ENCODE measurements at places on chromosomes 5 and 9. TPM values are rescaled to one million over a fixed set of nuclear protein-coding genes. Genes with fewer than 3 reads are reported as not detected.
A peak's percentile ranks its signal among the peaks of the same experiment; 100 is the strongest.

The LRRC26 gene
- total RNA-seq = 18.7 TPM

The NADK2 gene
- total RNA-seq = 24.8 TPM

- DNase-seq = no peak
Observed at GRCh38 chr5:72281764-72282499, 38.1 kb downstream of the MRPS27 start.

DNA sequence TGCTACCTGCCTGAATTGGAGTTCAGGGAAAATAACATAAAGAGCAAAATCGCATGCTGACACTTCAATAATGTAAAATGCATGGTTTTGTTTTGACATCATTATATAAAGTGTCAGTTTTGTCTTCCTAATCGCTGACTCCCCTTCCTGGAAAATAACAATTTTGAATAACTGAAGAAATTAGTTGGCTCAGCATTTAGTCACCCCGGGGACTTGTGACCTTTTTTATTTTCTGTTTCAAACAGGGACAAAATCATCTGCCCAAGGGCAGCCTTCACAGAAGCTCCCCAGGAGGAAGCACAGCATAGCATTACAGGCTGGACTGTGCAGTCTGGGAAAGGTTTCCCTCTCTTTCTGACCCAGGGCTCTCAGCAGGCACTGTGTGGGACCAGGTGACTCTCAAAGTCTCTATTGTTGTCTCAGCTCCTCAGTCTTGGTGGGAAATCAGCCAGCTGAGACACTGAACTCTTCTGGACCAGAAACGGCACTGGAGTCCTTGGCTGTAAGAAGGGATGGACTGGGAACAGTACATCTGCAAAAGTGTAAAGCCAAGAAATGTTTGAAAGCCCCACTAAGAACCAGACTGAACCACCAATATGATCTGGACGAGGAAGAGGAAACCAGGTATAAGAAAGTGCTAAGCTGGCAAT lies 671.3 kb upstream of the KLF4 start:
- no peak for DNase-seq

GRCh38 chr5:76791461-76791860 lies 27.4 kb upstream of the F2RL1 start:
- DNase-seq = no peak

The CCNB1 gene
- total RNA-seq = 54.7 TPM

The TMC1 gene
- total RNA-seq = 0.77 TPM

GRCh38 chr5:159242656-159243055 lies 20.4 kb upstream of the UBLCP1 start:
- no peak for DNase-seq

The EMB gene
- 11.1 TPM for total RNA-seq

The ABCA1 gene
- total RNA-seq = 26.6 TPM

DNA sequence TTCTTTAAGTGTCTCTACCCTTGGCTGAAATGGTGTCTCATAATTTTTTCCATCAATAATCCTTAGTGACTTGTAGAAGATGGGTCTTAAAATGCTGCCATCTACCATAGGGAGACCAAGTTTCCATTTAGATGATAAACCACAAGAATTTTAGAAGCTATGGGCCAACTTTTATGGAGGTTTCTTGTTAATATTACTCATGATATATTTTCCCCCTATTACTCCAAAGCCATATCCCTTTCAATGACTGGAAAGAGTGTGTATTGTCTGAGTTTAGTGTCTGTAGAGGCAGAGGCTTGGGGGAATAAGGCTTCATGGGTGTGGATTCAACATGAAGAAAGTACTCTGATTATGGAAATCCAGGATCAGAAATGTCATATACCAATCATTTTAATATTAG lies 507.3 kb upstream of the TNC start:
- DNase-seq = no peak

DNA sequence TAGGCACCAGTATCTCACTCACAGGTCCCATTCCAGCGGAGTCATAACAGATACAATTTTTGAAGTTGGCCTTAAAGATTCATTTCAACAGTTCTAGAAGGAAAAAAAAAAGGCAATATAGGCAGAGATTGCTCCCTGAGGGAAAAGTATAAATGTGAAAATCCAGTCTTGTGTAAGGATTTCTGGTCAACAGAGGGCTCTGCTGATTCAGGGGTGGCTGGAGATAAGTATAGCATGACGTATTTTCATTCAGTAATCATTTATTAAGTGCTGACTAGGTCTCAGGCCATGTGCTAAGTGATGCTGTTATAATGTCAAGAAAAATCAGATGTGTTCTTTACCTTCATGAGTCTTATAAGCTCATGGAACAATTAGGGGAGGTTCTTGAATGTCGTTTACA lies 377.3 kb upstream of the MEF2C start:
- no peak for DNase-seq

DNA sequence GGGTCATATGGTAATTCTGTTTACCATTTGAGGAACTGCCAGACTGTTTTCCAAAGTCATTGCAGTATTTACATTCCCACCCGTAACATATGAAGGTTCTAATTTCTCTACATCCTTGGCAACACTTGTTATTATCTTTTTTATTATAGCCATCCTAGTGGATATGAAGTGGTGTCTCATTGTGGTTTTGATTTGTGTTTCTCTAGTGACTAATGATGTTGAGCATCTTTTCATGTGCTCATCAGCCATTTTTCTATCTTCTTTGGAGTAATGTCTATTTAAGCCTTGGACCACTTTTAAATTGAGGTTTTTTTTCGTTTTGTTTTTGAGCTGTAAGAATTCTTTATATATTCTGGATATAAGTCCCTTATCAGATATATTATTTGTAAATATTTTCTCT lies 132.8 kb upstream of the RUSC2 start:
- DNase-seq = no peak

DNA sequence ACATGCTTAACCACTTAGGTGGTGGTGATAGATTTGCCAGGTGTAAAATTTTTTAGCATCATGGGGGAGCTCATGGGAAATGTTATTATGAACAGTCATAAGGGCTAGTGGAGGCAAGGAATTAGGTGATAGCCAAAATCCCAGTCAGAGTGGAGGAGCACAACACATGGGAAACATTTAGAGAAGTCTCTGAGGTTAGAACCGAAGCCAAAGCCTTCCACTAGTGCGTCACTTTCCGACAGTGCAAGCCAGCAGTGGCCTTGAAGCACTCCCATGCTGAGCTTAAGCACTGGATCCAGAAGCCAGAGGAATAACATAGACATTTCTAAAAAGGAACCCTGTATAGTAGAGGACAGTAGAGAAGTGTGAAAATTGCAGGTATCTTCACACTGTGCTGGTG lies 101.5 kb upstream of the SNX2 start:
- no peak for DNase-seq

DNA sequence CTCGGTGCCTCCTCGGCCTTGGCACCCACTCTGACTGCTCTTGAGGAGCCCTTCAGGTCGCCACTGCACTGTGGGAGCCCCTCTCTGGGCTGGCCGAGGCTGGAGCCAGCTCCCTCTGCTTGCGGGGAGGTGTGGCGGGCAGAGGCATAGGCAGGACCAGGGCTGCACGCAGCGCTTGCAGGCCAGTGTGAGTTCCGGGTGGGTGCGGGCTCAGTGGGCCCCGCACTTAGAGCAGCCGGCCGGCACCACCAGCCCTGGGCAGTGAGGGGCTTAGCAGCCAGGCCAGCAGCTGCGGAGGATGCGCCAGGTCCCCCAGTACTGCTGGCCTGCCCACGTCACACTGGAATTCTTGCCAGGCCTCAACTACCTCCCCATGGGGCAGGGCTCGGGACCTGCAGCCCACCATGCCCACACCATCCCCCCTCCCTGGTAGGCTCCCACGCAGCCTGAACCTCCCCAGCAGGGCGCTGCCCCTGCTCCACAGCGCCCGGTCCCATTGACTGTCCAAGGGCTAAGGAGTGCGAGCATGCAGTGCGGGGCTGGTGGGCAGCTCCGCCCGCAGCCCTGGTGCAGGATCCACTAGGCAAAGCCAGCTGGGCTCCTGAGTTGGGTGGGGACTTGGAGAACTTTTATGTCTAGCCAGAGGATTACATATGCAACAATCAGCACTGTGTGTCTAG lies 602.9 kb upstream of the ST8SIA4 start:
- DNase-seq = no peak

GRCh38 chr5:89338935-89339334 lies 456.0 kb upstream of the MEF2C start:
- DNase-seq = no peak

GRCh38 chr9:92608909-92609445 lies 61.0 kb downstream of the IPPK start:
- DNase-seq = no peak

The SNX24 gene
- total RNA-seq = 15.4 TPM

GRCh38 chr9:134693011-134693410 lies 51.4 kb downstream of the COL5A1 start:
- DNase-seq = peak; percentile 14

The C5orf58 gene
- not detected for total RNA-seq

DNA sequence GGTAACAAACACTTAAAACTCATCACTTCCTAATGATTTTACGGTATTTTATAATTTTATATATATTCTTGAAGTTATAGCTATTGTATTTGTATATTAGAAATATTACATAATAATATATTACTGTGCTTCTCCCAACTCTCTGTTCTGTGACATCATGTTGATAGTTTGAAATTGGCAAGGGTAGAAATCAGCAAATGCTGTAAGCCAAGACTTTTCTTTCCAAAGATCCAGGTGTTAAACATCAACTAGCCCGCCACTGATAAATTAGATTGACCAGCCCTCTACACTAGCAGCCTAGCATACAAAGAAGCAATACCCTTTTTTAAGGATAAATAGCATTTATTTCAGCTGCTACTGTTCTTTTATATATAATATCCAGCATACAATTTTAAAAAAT lies 122.9 kb downstream of the PRELID2 start:
- DNase-seq = no peak
